Type B pancreatic cell (in vitro differentiated cells): ENCODE measurements at places on chromosomes 3 and 15. TPM values are rescaled to one million over a fixed set of nuclear protein-coding genes. Genes with fewer than 3 reads are reported as not detected.

HDGFL3 gene
- 55.9 and 78.8 TPM in 2 replicates for total RNA-seq

CD200R1 gene
- total RNA-seq, result 2.1 and 4.5 TPM in 2 replicates

SOX14 gene
- 0.29 and 0.62 TPM in 2 replicates for total RNA-seq

LIPC gene
- 10.9 and 33.1 TPM in 2 replicates for total RNA-seq

HRG gene
- total RNA-seq, result not detected in 2 replicates

PRSS50 gene
- 1.1 and 1.2 TPM in 2 replicates for total RNA-seq

TEX9 gene
- 19.7 and 23.7 TPM in 2 replicates for total RNA-seq

GRCh38 chr3:129314386-129315222 is 35.9 kb downstream of the HMCES start:
- H3K27me3 ChIP-seq, result no peaks in the 10 kb centered on the region
- peak; percentile 93 for DNase-seq
- peaks cover 3% of the 10 kb centered on the region for H3K36me3 ChIP-seq
- H3K27ac ChIP-seq, result peak overlapping the region; percentile 79
- H3K4me1 ChIP-seq, result peaks cover 7% of the 10 kb centered on the region
- H3K4me3 ChIP-seq, result peak overlapping the region; percentile 90

GRCh38 chr15:31609258-31609681 is 282.6 kb downstream of the KLF13 start:
- no peak overlapping the region for H3K27ac ChIP-seq
- no peaks in the 10 kb centered on the region for H3K27me3 ChIP-seq
- no peak overlapping the region for H3K4me3 ChIP-seq

GRCh38 chr3:195208183-195208582 is 62.8 kb downstream of the XXYLT1 start:
- H3K27me3 ChIP-seq, result no peaks in the 10 kb centered on the region
- H3K36me3 ChIP-seq, result peaks cover 9% of the 10 kb centered on the region
- no peak for DNase-seq
- peaks cover 43% of the 10 kb centered on the region for H3K4me1 ChIP-seq

DNA sequence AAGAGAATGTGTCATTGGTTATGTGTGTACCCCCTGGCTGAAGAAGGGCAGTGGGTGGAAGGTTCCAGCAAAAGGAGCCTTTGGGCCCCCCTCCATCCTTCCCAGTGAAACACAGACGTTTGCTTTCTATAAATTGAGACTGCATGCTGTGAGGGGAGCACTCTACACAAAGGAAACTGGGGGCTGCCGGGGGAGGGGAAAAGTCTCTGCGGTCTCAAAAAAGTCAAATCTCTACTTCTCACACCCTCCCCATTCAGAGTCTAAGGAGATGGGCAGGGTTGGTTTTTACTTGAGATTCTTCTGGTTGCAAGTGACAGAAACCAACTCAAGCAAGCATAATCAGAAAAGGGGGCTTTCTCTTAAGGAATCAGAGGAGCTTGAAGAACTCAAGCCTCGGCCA is 50.1 kb upstream of the TLE3 start:
- H3K36me3 ChIP-seq, result no peaks in the 10 kb centered on the region
- H3K4me1 ChIP-seq, result peaks cover 42% of the 10 kb centered on the region
- no peak overlapping the region for H3K27ac ChIP-seq
- no peak for DNase-seq
- no peak overlapping the region for H3K4me3 ChIP-seq

DNA sequence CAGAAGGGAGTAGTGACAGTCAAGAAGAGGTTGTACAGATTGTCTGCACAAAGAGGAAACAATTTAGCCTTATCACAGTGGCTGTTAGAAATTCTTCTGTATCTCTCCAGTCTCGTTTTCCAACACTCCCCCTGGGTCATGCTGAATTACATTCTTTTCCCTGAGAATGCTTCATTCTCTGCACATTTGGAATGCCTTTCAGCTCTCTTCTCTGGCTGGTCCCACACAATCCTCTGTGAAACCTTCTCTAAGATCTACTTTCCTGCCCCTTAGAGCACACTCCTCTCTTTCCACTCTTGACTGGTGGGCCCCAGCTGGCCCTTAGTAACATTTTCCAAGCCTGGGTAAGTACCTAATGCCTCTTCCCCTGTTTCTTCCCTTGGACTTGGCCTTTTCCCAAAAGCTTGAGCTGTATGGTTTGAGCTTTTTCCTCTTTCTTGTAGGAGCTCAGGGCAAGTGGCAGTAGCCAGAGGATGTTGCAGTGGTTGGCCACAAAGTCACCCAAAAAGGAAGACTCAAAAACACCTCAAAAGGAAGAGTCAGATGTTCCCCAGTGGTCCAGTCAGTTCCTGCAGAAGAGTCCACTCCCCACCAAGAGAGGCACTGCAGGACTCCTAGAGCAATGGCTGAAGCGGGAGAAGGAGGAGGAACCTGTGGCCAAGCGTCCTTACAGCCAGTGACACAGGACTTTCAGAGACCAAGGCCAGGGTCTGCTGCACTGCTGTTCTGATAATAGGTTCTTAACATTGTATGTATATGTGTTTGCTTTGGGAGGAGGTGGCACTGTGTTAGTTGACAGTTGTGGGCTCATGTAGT is 25.7 kb downstream of the HMCES start:
- H3K27ac ChIP-seq, result no peak overlapping the region
- H3K4me1 ChIP-seq, result peaks cover 14% of the 10 kb centered on the region
- H3K4me3 ChIP-seq, result no peak overlapping the region
- H3K36me3 ChIP-seq, result peaks cover 22% of the 10 kb centered on the region
- no peaks in the 10 kb centered on the region for H3K27me3 ChIP-seq

- H3K27me3 ChIP-seq, result peaks cover 19% of the 10 kb centered on the region
- no peaks in the 10 kb centered on the region for H3K4me1 ChIP-seq
- H3K36me3 ChIP-seq, result no peaks in the 10 kb centered on the region
- no peak overlapping the region for H3K4me3 ChIP-seq
These were observed 193.5 kb upstream of the ICE2 start for GRCh38 chr15:60672400-60672799.

- no peak overlapping the region for H3K27ac ChIP-seq
- H3K36me3 ChIP-seq, result no peaks in the 10 kb centered on the region
- H3K4me3 ChIP-seq, result no peak overlapping the region
These were observed 27.2 kb downstream of the EPHB3 start for GRCh38 chr3:184588776-184589175.

DNA sequence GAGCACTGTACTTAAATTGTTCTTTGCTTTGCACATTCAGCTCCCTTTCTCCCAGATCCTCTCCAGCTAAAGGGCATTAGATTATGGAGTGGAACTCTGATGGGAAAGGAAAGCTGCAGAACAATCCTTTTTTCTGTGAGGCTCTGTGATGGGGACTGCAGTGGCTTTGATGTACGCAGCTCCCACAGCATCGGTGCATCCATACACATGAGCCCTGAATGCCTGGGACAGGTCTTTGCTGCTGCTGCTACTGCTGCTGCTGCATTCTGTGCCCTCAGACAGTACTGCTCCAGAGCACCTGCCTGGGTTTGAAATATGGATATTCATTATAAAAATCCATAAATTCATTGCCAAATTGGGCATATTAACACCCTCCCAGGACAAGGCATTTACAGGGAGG is 164.4 kb downstream of the WDR76 start:
- no peaks in the 10 kb centered on the region for H3K27me3 ChIP-seq
- no peak overlapping the region for H3K27ac ChIP-seq
- no peaks in the 10 kb centered on the region for H3K4me1 ChIP-seq
- no peak overlapping the region for H3K4me3 ChIP-seq
- no peaks in the 10 kb centered on the region for H3K36me3 ChIP-seq
- DNase-seq, result no peak

GRCh38 chr3:186949281-186949982 is 19.1 kb downstream of the ST6GAL1 start:
- no peak for DNase-seq
- peaks cover 24% of the 10 kb centered on the region for H3K36me3 ChIP-seq
- H3K27me3 ChIP-seq, result no peaks in the 10 kb centered on the region
- no peak overlapping the region for H3K4me3 ChIP-seq

- no peaks in the 10 kb centered on the region for H3K36me3 ChIP-seq
- H3K4me3 ChIP-seq, result no peak overlapping the region
- peaks cover 77% of the 10 kb centered on the region for H3K27me3 ChIP-seq
- H3K27ac ChIP-seq, result no peak overlapping the region
These were observed 55.8 kb upstream of the PRR23E start for GRCh38 chr3:127137113-127137512.

DNA sequence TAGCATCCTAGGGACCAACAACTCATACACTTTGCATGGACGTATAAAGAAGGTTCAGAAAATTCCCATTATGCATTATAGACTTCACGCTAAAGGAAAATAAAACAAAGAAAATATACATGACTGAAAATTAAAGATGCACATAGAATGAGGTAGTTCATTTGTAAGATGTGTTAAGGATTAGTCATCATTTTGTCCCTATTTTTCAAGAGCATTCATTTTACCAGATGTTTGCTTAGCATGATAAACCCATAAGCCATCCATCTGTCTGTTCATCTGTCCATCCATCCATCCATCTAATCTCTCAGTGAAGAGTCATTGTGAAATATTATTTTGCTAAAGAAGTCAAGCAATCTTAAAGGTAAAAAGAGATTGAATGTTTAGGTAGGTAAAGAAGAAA is 80.3 kb downstream of the TFG start:
- no peaks in the 10 kb centered on the region for H3K27me3 ChIP-seq
- no peak for DNase-seq
- H3K4me3 ChIP-seq, result no peak overlapping the region
- H3K36me3 ChIP-seq, result no peaks in the 10 kb centered on the region

GRCh38 chr15:35674873-35675781 is 129.2 kb upstream of the DPH6 start:
- peaks cover 6% of the 10 kb centered on the region for H3K27me3 ChIP-seq
- H3K4me3 ChIP-seq, result no peak overlapping the region
- peak overlapping the region; percentile 48 for H3K27ac ChIP-seq
- peaks cover 37% of the 10 kb centered on the region for H3K4me1 ChIP-seq

DNA sequence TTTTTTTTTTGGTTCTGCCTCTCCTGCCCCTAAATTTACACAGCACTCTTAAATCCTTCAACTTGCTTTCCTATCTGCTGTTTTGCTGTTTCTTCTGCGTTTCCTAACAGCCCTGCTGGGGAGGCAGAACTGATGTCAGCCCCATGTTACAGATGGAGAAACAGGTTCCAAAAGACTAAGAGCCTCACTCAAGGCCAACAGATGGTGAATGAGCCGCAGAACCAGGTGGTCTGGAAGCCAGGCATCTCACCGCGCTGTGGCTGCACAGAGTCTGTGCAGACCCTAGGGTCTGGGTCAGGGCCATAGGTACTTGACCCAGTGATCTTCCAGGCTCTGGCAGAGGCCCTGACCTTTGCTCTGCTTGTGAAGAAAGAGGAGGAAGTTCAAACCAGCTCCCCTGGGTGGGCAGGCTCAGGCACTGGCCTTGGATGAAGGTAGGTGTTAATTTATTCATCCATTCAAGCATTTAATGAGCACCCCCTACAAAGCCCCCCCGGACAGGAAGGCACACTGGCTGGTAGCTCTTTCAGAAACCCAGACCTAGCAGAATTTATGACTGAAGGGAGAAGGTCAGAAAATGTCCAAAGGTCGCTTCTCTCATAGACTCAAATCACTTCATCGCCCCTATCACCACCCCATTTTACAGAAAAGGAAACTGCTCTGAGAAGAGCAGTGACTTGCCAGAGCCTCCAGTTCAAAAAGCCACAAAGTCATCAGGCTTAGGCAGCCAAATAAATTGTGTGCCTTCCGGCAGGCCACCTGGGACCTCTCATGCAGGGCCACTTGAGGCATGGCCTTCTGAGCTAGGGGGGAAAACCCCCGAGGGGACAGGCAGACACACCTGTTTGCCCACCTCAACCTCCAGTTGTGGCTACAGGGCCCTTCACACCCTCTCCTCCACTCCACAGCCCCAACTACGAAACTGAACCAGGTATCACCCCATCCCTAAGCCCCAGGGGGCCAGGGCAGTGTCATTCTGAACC is 2.7 kb downstream of the CHDH start:
- H3K27me3 ChIP-seq, result peaks cover 14% of the 10 kb centered on the region
- H3K4me3 ChIP-seq, result peak overlapping the region; percentile 28
- DNase-seq, result no peak
- H3K36me3 ChIP-seq, result no peaks in the 10 kb centered on the region

GRCh38 chr15:76065245-76065644 is 5.5 kb downstream of the TMEM266 start:
- no peaks in the 10 kb centered on the region for H3K36me3 ChIP-seq
- no peak for DNase-seq
- H3K27ac ChIP-seq, result no peak overlapping the region
- H3K4me3 ChIP-seq, result no peak overlapping the region
- peaks cover 16% of the 10 kb centered on the region for H3K4me1 ChIP-seq
- H3K27me3 ChIP-seq, result peaks cover 41% of the 10 kb centered on the region

GRCh38 chr3:194503081-194503531 is 16.3 kb upstream of the ATP13A3 start:
- DNase-seq, result no peak
- no peaks in the 10 kb centered on the region for H3K27me3 ChIP-seq
- H3K4me3 ChIP-seq, result no peak overlapping the region

DNA sequence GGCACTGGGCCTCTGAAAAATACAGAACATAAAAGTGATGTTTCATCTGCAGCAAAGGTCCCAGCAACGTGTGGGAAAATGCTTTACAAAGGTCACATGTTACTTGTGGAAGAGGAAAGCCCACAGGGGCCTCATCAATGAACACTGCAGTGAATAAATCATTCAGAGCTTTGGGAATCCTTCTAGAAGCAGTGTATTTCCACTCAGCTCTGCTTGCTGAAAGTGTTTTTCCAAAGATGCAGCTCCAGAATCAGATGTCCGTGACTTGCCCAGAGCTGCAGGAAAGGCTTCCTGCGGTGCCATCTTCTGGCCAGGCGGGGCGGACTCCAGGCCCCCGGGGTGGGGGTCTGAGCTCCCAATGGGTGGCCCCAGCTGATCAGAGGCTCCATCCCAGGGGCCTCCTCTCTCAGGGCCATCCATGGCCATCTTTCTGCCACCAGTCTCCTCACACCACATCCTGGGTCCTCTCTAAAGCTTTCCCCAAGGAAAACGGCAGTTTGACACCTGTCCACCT is 81.5 kb downstream of the C3orf70 start:
- DNase-seq, result no peak
- no peaks in the 10 kb centered on the region for H3K27me3 ChIP-seq
- H3K4me3 ChIP-seq, result no peak overlapping the region
- no peak overlapping the region for H3K27ac ChIP-seq

DNA sequence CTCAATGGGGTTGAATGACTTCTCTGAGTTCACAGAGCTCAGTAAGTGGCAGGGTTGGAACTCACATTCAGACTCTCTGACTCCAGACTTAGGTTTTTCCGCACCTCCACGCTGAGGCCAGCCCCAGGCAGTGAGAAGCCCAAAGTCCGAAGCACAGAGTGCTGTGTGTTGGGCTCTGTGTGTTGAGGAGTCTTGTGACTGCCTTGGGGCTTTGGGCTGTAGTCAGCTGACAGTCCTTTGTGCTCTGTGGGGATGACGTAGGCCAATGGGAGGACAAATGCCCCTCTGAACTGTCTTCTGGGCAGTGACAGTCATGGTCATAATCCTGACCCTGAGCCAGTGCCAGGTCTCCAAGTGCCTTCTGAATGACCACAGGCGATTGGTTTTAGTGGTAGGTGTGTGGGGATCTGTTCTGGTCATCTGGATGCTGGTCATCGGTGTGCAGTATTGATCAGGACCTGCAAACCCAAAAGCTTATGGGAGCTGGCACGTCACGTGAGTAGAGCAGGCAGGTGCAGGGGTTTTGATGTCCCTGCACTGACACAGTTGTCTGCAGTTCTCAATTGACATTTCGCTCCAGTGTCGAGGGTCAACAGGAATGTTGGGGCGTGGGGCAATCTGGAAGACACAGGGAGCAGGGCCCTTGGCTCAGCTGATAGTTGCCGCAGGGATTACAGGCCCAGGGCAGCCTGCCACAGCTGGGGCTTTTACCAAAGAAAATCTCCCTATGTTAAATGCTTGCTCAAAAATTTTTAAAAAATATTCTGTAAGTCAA is 45.3 kb downstream of the CAPN3 start:
- peaks cover 4% of the 10 kb centered on the region for H3K36me3 ChIP-seq
- H3K27me3 ChIP-seq, result no peaks in the 10 kb centered on the region
- H3K4me1 ChIP-seq, result no peaks in the 10 kb centered on the region
